ENCODE measurements at places on chromosomes 3 and 15.

DNA sequence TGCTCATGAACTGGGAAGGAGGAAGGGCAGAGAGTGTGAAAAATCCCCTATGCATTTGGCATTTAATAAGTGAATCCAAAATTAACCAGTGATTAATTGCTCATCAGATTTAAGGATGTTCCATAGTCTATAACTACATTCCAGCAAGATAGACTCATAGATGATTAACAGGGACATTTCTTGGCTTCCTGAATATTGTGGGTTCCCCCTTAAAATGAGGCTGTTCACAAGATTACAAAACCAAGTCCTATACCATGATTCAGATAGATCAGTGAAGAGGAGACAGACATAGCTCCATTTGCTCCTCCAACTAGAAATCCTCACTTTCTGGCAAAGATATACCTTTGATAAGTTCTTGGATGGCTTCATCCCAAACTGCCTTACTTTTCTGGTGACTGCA, 15.4 kb downstream of the RASGRP1 start:
- no peak for DNase-seq

DNA sequence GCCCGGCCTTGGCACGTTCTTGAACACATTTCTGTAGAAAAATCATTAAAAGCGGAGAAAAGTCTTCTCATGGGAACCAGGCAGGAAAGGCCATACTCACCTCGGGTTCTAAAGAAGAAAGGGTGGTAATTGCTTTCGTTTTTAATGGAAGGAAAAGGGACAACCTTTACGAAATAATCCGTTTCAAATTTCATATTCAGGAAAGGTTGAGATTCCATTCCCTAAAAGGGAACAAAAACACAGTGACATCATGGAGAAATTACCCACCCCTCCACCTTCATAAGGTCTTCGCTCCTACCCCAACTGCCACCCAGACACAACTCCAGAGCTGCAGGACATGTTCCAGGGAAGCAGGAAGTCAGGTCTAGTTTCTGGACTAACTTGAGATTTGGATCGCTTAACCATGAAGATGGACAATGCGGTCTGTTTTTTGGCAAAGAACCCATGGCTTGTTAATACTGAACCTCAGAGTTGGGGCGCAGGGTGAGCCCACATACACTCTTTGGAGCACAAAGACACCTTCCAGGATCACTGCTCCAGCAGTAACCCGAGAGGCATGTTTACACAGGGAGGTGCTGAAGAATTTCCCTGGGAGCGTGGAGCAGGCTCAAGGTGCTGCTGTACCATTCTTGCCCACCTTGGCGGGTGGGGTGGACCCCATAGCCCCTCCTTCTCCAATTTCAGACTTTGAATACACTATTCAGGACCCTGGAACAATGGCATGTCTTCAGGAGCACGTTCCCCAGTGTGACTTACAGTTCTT, 49.2 kb downstream of the SPATA12 start:
- DNase-seq: no peak

DNA sequence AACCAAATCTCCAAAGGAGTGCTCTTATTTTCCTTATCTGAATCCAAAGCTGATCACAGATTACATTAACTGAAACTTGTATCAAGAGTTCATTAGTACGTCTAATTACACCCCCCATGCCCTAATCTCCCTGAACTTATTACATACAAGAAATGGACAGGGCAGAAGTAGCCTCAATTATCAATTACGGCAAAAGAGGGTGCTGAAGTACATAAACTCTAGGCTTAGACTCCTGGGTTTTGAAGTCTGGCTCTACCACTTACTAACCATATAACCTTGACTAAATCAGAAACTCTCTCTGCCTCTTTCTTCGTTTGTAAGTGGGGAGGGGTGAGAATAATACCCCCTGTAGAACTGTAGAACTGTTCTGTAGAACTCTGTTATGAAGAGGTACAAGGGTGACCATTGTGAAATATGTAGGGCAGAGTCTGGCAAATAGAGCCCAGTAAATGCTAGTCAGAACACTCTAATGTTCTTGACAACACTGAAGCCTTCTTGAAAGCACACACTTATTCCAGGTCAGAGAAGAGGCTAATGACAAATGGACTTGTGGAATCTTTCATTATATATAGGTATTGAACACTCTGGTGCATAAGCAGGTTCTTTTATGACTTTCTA, 19.6 kb upstream of the OR5K4 start:
- DNase-seq: no peak

DNA sequence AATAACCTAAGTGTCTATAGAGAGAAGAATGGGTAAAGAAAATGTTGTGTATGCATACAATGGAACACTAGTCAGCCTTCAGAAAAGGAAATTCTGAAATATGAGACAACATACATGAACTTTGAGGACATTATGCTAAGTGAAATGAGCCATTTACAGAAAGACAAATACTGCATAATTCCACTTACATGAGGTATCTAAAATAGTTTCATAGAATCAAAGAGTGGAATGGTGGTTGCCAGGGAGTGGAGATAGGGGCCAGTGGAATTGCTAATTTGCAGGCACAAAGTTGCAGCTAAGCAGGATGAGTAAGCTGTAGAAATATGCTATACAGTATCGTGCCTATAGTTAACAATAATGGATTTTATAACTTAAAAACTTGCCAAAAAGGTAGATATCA, 779.6 kb upstream of the ARPP21 start:
- no peak for DNase-seq
